Coronary artery (tissue), 2 donors: ENCODE measurements at places on chromosomes 13 and 19.
A peak's percentile ranks its signal among the peaks of the same experiment; 100 is the strongest.

DNA sequence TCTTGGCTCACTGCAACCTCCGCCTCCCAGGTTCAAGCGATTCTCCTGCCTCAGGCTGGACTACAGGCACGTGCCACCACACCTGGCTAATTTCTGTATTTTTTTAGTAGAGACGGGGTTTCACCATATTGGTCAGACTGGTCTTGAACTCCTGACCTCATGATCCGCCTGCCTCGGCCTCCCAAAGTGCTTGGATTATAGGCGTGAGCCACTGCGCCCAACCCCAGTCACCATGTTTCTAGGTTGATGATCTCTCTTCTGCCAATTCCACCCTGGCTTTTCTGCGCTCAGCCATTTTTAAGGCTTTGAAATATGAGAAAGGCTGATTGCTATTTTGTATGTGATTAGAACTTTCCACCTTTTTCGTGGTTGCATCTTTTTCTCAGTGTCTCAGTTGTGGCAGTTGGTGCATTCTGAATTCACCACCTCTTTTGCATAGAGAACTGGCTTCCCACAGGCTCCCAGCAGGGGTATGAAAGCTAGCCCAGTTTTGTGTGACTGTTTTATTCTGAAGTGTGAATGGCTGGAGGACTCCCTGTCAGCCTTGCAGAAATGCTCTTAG lies 15.5 kb downstream of the CEACAM1 start:
- no peak for DNase-seq

GRCh38 chr13:31631071-31631470 lies 108.3 kb upstream of the RXFP2 start:
- DNase-seq: no peak

DNA sequence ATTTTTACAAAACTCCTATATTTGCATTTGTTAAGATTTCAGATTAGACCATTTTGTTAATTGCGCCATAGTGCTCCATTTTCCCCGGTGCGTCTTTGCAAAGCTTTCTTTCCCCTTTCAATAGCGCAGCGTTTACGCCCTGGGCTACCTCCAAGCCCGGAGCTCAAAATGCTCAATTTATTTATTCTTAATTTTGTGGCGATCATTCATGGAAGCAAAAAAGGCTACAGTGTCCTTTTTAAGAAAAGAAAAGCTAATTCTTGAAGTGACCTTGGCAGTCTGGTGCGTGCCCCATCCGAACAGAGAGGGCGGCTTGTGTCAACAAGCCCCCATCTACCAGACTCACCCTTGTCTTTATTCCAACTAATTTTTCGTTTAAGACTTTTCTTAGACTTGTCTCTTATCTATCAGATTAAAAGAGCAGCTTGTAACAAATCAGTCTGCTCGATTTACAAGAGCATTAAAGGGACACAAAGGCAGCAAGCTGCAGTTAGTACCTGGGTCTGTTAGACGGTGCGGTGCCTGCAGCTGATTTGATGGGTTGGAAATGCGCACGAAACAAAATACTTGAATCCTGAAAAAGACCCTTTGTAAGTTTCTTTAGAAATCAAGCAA lies 30.1 kb downstream of the GSX1 start:
- no peak for DNase-seq

DNA sequence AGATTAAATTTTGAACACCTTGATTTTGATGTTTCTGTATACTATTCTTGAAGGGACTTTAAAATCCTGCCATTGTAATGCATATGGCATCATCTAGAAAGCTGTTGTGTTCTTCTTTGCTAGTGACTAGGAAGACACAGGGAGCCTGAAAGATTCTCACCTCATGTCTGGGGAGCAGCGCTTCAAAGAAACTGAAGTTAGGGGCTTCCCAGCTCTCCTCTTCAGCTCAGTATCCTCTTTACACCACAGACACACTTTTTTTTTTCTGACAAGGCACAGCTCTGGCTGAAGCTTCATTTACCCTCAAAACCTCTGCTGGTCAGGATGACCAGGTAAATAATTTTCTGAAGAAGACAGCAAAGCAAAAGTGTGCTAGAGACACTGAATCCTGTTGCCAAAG lies 255.6 kb downstream of the ITGBL1 start:
- no peak for DNase-seq

DNA sequence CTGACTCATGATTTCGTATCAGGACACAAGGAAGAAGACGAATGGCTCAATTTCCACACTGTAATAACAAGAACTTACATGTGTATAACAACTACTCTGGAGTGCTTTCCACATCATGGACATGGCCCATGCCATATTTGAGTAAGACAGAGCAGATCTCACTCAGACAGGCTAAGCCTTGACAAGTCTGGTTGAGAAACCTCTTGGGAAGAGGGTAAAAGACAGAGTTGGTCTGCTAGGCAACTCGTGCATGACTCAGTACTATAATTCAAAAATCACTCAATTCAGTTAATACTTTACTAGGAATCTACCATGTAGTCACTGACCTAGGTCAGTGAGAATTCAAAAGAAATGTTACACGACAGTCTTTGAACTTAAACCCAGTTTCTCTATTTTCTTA lies 5.7 kb upstream of the THSD1 start:
- DNase-seq: no peak

- DNase-seq: no peak
These were observed 42.8 kb downstream of the PIN1 start for GRCh38 chr19:9877780-9878510.

DNA sequence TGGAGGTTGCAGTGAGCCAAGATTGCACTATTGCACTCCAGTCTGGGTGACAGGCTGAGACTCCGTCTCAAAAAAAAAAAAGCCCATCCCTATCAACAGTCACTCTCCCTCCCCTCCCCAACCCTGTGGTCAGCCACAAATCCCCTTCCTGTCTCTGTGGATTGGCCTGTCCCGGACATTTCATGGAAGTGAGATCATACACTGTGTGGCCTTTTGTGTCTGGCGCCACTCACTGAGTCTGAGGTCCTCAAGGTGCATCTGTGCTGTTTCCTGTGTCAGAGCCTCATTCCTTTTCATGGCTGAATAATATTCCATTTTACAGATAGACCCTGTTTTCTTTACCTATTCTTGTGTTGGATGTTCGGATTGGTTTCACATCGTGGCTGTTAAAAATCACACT lies 149.5 kb downstream of the PTPRS start:
- no peak for DNase-seq

GRCh38 chr19:18020212-18021085 lies 12.5 kb downstream of the ARRDC2 start:
- peak; percentile 98 for DNase-seq

DNA sequence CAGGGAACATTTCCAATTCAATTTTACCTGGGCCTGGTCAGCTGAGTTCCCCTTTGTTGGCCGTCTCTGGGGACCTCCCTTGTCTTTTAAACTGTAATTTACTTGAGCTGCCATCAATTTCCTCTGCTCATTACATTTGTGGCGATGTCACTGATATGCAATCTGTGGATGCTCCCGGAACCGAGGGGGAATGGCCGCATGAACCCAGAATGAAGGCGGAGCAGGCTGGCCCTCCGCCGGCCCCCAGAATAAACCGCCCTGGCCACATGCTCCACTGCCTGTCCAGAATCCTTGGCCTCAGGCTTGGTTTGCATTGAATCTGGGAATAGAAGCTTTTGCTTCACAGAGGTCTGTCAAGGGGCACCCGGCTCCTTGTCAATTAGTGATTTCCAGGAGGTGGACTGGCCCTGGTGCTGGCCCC lies 276.8 kb downstream of the TEX29 start:
- DNase-seq: no peak

GRCh38 chr19:55220525-55220924 lies 8.0 kb downstream of the TMEM86B start:
- no peak for DNase-seq

- DNase-seq: no peak
These were observed 1.3 kb downstream of the ZNF780A start for GRCh38 chr19:40089462-40089861.

DNA sequence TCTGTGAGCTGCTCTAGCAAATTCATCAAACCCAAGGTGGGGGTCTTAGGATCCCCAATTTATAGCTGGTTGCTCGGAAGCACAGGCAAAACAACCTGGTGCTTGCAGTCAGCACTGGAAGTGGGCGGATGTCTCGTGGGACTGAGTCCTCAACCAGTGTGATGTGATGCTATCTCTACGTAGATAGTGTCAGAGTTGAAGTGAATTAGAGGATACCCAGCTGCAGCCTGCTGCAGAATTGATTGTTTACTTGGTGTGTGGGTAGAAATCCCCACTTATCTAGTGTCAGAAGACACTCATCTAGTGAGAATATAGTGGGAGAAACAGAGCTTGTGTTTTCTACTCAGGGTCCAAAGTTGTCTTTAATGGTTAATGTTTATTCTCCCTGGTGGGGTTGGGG lies 63.3 kb downstream of the CBY2 start:
- no peak for DNase-seq

DNA sequence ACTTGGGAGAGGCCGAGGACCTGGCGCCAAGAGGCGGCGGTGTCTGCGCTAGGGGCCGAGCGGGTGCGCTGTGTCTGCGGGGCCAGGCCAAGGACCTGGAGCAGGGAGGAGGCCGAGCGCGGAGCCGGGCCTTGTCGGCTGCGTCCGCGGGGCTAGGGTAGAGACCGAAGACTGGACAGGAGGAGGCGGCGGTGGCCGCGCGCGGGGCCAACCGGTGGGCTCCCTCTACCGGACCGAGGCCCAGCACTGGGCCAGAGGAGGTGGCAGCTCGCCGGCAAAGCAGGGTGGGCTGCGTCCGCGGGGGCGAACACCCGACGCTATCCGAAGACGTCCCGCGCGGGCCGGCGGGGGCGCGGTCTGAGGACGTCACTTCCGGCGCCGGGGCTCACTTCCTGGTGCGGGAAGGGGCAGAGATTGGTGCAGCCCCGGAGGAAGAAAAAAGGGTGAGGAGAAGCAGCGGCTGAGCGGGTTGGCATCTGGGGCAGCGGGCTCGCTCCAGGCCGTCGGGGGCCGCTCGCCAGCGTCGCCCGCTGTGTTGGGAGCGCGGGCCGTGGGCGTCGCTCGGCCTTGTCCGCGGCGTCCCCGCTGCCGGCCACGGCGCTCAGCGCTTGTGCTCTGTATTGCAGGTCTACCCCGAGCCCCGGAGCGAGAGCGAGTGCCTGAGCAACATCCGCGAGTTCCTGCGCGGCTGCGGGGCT lies 38.3 kb downstream of the ARHGEF7 start:
- peak; percentile 95 for DNase-seq

- no peak for DNase-seq
These were observed 268.6 kb downstream of the NDFIP2 start for GRCh38 chr13:79749566-79749965.

DNA sequence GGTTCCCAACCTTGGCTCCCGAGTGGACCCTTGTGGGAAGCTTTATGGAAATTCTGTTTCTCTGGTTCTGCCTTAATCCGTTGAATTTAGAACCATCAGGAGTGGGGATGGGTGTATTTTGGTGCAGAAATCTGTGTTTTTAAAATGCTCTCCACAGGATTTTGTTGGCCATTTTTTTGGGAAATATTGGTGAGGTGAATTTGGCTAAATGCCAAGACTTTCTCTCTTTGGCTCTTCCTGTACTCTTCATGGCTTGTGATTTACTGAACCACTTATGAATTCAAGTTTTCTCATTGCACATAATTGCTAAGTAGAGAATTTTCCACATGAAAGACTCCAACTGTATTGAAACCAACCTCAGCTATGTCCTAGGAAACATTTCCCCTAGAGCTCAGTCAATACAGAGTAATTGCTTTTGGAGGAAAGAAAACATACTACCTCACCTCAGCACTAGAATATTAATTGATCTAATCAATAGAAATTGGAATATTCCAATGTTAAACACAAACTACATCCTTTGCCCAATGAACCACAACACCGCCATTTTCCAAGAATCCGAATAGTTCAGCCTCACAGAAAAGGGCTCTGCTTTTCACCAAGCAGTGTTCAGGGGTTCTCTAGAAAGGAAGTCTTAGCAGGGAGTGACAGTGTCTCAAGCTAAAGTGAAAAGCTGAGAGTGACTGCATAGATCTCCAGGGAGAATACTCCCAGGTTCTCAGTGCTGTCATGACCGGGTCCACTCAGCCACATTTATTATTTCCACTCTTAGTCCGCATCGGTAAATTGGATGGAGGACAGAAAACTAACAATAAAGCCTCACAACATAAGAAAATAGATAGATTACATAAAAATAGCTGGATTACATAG lies 60.3 kb downstream of the ERCC5 start:
- no peak for DNase-seq

DNA sequence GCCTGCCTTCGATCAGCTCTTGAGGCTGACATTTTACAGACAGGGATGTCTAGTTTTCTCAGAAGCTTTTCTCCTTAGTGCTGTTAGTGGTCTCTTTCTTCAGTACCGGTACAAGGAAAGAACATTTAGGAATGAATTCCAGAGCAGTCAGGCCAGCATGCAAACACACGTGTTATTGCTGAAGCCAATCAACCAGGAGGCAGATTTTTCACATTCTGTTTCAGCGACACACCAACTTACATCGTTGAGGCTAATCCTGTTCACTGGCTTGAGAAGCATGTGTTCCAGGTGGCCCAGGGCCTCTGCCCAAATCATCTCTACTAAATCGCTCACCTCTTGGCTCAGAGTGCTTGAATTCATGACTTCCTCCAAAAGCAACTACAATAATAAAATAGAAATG lies 19.2 kb downstream of the PARP4 start:
- no peak for DNase-seq

GRCh38 chr13:65606622-65607021 lies 1623.5 kb downstream of the PCDH9 start:
- no peak for DNase-seq

GRCh38 chr13:99287551-99287950 lies 19.6 kb downstream of the GPR183 start:
- DNase-seq: no peak

DNA sequence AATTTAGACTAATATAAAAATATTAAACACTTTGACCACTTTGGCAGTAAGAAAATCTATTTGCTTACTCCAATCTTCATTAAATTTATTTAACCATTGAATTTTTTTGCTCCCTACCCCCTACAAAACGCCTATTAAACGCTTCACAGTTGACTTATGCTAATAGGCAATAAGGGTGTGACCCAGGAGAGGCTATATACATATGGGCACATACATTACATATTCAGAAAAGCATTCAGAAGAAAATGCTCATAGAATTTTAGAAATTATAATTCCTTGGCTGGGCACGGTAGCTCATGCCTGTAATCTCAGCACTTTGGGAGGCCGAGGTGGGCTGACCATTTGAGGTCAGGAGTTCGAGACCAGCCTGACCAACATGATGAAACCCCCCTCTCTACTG lies 95.6 kb upstream of the STARD13 start:
- DNase-seq: no peak

GRCh38 chr19:58368561-58369360 lies 6.2 kb upstream of the ZNF497 start:
- no peak for DNase-seq

- DNase-seq: no peak
These were observed 232.4 kb upstream of the SGCG start for GRCh38 chr13:22948421-22948820.

- no peak for DNase-seq
These were observed 14.0 kb downstream of the ELF1 start for GRCh38 chr13:41004875-41005693.

- DNase-seq: no peak
These were observed 1422.4 kb upstream of the MIR17HG start for GRCh38 chr13:89925107-89925506.

- no peak for DNase-seq
These were observed 13.5 kb downstream of the ERICH4 start for GRCh38 chr19:41456342-41456918.

GRCh38 chr13:23372264-23372906 lies 61.1 kb downstream of the SACS start:
- DNase-seq: no peak

GRCh38 chr13:27374650-27375049 lies 49.8 kb upstream of the GTF3A start:
- no peak for DNase-seq
